ENCODE measurements at places on chromosomes 7 and 10. TPM values are rescaled to one million over a fixed set of nuclear protein-coding genes. Genes with fewer than 3 reads are reported as not detected.

UPK3B gene
- total RNA-seq: 17.2 TPM

FAM241B gene
- 17.9 TPM for total RNA-seq

PODXL gene
- 39.2 TPM for total RNA-seq

PRSS37 gene
- total RNA-seq: not detected

MNX1 gene
- 3.0 TPM for total RNA-seq

AKR1E2 gene
- total RNA-seq: 5.6 TPM

GPR22 gene
- total RNA-seq: not detected

VSTM4 gene
- total RNA-seq: 0.39 TPM

CYP2C19 gene
- total RNA-seq: 0.12 TPM

C7orf33 gene
- total RNA-seq: not detected

DLX6 gene
- not detected for total RNA-seq

PRXL2A gene
- 39.0 TPM for total RNA-seq
